Ascending aorta (tissue), 2 donors: ENCODE measurements at places on chromosomes 7 and 10.

DNA sequence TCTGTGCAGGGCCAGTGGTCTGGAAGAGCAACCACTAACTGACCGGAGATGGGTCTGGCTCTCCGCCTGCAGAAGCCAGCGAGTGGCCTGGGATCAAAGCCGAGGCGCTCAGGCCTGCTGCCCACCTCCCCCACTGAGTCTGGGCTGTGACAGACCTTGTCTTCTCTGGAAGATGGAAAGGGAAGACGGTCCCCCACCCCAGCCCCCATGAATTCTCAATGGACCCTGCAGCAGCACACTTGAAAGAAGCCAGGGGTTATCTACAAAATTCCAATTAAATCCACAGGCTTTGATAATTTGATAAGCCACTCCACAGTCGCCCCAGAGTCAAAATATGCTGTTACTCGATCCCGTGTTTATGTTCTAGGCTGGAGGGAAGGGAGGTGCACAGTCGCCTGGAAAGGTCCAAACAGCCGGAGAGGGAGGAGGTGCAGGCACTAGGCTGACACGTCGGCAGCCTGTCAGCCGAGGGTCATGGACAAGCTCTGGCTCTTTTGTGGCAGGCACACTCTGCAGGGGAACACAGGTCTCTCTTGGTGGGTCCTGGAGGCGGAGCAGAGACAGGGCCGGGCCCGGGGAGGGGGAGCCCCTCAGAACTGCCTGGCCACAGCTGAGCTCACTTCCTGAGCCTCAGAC, 134.9 kb downstream of the SH3PXD2A start:
- H3K36me3 ChIP-seq: peaks cover 15% of the 10 kb centered on the region
- H3K27ac ChIP-seq: no peak overlapping the region
- H3K27me3 ChIP-seq: no peaks in the 10 kb centered on the region
- DNase-seq: no peak

DNA sequence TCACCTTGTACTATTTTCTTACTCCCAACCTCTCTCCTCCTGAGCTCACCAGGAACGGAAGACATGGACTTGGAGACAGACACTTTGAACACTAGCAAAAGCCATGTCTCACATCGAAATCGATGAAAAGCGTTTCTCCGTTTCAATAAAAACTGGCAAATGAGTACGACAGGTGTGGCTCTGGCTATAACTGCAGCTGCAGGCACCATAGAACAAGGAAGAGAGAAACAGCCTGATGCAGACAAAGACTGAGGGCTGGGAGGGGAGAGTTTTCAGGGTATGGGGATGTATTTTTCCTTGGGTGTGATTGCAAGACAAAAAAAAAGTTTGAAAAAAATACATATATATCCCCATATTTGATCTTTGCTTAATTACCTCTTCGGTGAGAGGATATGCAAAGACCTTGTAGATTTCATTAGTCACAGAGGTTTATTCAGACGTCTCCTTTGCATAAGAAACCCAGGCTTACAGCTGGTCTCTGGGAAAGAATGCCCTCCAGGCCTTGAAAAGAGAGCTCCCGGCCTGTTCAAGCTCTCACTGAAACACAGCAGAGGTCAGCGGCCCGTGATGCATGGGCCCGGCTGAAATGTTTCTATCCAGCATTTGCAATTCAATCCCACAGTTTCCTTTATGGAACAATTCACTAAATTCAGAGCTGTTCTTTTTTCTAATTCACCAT, 63.1 kb downstream of the TLL2 start:
- no peak overlapping the region for H3K4me3 ChIP-seq
- H3K27me3 ChIP-seq: no peaks in the 10 kb centered on the region
- DNase-seq: no peak

DNA sequence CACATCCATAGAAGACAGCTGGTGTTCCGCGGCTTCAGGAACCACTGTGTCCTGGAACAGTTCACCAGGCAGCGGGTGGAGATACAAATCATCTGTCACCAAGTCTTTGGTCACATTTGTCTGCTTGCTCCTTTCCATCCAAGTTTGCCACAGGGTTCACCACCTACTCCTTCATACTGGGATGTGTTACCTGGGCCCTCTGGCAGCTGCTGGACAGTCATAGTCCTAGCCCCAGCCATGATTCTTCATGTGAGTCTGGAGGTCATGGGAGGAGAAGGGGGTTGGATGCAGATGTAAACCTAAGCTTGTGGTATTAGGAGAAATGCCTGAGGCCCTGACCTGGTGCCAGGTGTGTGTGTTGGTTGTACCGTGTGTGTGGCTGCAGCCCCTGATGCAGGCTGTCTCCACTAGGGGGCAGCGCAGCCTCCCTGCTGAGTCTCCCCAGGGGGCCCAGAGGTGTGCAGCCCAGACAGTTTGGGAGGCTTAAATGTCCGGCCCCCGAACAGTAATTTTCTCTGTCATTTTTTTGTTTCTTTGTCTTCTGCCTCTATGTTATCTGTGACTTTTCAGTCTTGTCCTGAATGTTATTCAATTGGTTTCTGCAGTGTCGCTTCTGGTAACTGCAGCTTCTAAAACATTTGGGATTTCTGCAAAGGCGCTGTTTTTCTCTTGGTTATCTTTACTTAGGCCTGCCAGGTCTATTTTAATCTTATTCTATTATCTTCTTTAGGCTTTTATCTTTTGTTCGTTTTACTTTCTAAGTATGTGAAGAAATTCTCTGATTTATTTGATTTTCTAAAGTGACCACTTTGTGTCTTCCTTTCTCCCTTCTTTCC, 14.8 kb downstream of the NPS start:
- no peak for DNase-seq
- H3K27ac ChIP-seq: no peak overlapping the region
- no peak overlapping the region for H3K4me3 ChIP-seq
- H3K4me1 ChIP-seq: no peaks in the 10 kb centered on the region
- no peaks in the 10 kb centered on the region for H3K36me3 ChIP-seq

DNA sequence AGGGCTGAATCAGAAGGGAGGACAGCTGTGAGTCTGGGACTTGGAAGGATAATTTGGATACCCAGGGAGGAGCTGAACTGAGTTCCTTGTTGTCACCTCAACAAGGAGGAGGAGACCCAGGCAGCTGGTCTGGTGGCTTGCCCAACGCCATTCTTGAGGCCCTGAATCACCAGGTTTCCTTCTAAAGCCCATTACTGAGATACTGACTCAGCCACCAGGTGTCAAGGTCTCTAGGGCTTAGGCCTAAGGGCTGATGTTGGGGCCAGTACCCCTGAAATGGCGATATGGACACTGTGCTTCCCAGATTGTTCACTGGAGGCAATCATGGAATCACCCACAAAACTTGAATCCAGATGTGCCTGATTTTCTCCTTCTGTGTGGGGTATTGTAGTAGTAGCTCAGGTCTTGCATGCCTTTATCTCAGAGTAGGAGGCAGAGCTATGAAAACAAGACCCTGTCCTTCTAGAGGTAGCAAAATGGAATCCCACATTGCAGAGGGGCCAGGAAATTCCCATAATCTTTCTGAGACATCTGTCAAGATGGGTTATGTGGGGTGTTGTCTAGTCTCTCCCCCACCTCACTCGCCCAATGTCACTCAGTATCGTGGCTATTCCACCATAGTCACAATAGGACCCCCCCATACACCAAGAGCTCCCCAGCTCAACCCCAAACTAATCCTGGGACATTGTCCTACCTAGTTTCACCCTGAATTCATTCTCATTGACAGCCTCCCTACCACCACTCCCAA, 1.8 kb upstream of the ATG9B start:
- no peak overlapping the region for H3K27ac ChIP-seq
- no peaks in the 10 kb centered on the region for H3K36me3 ChIP-seq
- H3K4me1 ChIP-seq: no peaks in the 10 kb centered on the region
- no peak overlapping the region for H3K4me3 ChIP-seq

- H3K4me1 ChIP-seq: no peaks in the 10 kb centered on the region
- H3K36me3 ChIP-seq: peaks cover 53% of the 10 kb centered on the region
Observed at GRCh38 chr7:5525271-5526099, 101.9 kb upstream of the TNRC18 start.

DNA sequence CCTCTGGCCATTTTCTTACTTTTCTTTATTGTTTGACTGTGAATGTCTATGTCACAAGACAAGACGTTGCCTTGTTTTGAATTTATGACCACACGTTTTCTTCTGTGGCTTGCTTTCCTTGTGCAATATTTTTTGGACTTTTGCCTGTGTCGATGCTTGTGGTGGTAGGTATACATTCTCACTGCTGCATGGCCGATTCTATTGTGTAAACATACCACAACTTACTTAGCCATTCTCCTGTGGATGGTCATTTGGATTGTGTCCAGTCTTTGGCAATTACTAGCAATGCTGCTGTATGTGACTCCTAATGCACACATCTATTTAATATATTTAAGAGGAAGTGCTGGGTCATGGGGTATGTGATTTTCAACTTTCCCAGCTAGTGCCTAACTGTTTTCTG, 18.0 kb upstream of the DLG5 start:
- no peaks in the 10 kb centered on the region for H3K36me3 ChIP-seq
- DNase-seq: no peak
- H3K4me3 ChIP-seq: no peak overlapping the region
- H3K27me3 ChIP-seq: no peaks in the 10 kb centered on the region

DNA sequence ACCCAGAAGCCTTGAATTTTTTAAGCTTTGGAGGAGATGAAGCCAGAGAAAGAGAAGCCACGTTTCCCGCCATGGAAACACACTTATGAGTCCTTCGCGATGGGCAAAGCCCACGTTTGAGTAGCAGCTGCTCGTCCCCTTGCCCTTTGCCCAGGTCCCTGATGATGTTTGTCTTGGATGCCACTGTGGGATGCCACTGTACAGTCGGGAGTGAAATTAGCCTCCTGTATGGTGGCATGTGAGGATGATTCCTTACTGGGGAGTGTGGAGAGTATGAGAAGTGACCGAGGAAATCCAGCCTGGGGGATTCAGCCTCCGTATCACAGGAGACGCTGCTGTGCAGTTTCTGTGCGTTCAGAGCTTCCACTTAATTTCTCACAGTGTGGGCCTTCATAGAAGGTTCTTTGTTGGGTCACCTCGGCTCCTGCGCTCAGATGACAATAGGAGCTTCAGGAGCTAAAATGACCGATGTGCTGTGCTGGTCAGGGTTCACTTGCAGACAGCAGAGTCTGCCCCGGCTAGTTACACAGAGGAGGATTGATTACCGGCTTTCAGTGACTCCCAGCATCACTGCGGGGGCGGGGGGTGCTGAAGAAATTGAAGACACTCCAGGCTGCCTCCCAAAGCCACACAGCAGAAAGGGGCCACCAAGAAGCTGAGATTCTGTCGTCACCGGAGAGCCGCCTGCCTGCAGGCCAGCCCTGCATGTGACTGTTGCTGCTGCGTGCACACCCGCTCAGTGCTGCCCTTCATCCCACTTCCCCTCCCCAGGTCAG, 122.1 kb upstream of the SFMBT2 start:
- H3K4me3 ChIP-seq: no peak overlapping the region
- no peaks in the 10 kb centered on the region for H3K4me1 ChIP-seq
- no peak for DNase-seq

GRCh38 chr7:114662002-114662677, 247.5 kb downstream of the FOXP2 start:
- H3K27me3 ChIP-seq: no peaks in the 10 kb centered on the region
- no peak for DNase-seq
- H3K36me3 ChIP-seq: no peaks in the 10 kb centered on the region
- no peak overlapping the region for H3K27ac ChIP-seq

DNA sequence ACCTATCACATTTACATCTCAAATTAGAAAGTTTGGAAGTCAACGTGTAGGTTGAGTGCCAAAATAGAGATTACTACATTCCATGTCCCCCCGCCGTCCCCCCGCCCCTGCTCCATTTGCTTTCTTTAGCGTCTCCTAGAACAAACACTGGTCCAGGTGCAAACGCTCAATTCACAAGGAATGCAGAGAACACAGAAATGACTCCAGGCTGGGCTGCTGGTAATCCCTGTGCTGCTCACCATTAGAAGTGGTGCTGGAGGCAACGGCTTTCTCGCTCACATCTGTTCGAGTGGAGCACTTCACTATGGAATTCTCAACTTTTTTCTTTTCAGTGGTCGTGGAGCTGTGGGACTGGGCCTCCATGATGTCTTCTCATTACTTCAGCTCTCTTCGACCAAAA, 14.1 kb downstream of the GLI3 start:
- no peak for DNase-seq
- H3K4me3 ChIP-seq: no peak overlapping the region
- no peaks in the 10 kb centered on the region for H3K4me1 ChIP-seq
- no peaks in the 10 kb centered on the region for H3K36me3 ChIP-seq

DNA sequence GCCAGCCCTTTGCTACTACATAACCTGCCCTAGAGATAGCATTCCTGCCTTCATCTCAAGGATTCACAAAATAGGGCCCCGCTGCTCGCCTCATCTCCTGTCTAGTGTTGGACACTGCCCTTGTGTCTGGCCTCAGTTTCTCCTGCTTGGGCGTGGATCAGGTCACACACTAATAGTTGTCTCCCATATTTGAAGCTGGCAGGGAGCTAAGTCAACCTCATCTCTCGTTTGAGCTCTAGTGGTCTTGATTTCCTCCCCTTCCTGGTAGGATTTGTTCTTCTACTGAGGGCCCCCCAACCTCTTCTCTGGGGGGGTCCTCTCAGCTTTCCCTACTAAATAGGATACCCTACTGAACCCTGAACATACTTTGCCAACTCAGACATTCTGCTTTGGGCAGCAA, 42.2 kb downstream of the ADCYAP1R1 start:
- no peaks in the 10 kb centered on the region for H3K4me1 ChIP-seq
- H3K36me3 ChIP-seq: no peaks in the 10 kb centered on the region
- DNase-seq: no peak
- no peak overlapping the region for H3K27ac ChIP-seq

- no peak overlapping the region for H3K27ac ChIP-seq
- H3K4me1 ChIP-seq: no peaks in the 10 kb centered on the region
- no peaks in the 10 kb centered on the region for H3K27me3 ChIP-seq
- DNase-seq: no peak
- H3K36me3 ChIP-seq: no peaks in the 10 kb centered on the region
Observed at GRCh38 chr7:14201353-14201752, 211.9 kb upstream of the ETV1 start.

DNA sequence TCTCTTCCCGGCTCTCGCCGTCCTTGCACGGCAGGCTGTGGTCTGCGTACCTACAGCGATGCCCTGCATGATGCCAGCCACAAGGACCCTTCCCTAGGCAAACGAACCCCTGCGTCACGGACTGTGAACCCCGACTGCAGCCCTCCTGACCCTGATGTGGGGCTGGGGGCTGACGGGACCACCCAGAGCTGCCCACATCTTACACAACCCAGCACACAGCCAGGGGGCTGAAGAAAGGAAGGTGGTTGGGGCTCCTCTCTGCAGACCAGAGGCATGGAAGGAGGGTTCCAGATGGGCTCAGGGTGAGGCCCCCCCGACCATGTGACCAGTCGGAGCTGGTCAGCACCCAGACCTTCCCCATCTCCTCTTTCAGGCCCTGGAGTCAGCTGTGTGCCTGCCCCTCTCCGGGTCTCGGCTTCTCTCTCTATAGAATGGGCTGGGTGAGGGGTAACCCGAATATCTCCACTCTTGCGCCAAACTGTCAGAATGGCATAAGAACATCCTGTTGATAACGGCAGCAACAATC, 41.4 kb downstream of the EBF3 start:
- no peaks in the 10 kb centered on the region for H3K4me1 ChIP-seq
- no peak for DNase-seq
- no peak overlapping the region for H3K27ac ChIP-seq
- no peak overlapping the region for H3K4me3 ChIP-seq
- H3K27me3 ChIP-seq: no peaks in the 10 kb centered on the region
